Stimulated activated CD8-positive, alpha-beta memory T cell treated with anti-CD3 and anti-CD28 coated beads, Interleukin-4, amount 100 ng/mL, for 1 hour (primary cell): ENCODE measurements at places on chromosomes 1 and 21.

DNA sequence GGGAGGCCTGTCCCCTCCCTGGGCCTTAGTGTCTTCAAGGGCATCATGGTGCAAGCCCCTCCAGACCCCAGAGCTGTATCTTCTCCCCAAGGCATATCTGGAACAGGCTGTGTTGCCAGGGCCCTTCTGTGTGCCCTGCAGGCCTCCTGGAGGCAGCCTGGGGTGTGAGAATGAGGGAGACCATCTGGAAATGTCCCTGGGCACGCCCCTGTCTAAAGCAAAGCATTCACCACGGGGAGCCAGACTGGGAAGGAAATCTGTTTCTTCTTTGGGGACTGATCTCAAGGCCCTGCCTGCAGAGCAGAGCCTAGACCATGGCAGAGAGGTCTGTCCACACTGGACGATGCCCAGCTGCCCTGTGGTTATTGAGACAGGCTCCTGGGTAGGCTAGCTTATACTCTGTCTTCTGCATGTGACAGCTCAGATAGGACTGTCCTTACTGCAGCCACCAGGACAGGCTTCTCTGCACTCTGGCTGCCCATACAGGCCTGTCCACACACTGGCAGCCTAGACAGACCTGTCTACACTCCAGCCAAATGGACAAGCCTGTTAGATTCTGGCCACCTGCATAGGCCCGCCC lies 24.6 kb downstream of the PODN start:
- no peak for DNase-seq

DNA sequence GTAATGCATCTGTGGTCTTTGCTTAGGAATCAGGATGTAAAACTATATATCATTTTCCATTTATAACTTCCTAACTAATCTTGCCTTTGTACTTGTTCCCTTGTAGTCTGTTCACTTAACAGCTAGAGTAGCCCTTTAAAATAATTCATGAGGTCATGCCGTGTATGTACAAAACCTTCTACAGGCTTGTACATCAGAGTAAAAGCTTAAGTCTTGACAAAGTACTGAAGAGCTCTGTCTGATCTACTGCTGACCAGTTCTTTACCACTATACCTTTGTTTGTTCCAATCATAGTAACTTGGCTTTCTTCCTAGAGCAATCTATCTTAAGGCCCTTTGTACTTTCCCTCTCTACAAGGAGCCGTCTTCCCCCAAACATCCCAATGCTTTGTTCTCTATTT lies 90.7 kb upstream of the KIAA1614 start:
- no peak for DNase-seq

DNA sequence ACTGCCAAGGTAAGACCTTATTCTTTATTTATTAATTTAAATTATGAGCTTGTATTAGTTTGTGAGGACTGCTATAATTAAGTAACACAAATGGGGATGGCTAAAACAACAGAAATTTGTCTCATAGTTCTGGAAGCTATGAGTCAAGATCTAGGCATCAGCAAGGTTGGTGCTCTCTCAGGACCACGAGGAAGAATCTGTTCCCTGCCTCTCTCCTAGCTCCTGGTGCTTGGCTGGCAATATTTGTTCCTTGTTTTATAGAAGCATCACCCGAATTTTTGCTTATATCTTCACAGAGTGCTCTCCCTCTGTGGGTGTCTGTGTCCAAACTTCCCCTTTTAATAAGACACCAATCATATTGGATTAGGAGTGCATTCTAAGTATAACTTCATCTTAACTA lies 41.4 kb upstream of the CCDC190 start:
- DNase-seq: no peak

DNA sequence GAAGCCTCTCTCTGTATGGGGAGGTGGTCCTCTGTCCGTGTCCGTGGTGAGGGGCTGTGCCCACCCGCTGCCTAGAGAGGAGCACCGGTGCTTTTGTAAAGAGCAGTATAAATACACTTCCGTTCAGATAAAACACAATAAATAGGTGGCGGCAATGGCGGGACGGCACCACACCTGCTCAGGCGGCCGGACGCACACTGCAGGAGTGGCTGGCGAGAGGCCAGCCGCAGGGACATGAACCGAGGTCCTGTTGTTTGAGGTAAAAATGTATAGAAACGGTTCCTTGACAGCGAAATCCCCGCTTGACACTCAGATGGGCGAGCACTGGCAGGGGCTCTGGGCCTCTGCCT lies 40.8 kb downstream of the KRTAP10-1 start:
- DNase-seq: no peak

DNA sequence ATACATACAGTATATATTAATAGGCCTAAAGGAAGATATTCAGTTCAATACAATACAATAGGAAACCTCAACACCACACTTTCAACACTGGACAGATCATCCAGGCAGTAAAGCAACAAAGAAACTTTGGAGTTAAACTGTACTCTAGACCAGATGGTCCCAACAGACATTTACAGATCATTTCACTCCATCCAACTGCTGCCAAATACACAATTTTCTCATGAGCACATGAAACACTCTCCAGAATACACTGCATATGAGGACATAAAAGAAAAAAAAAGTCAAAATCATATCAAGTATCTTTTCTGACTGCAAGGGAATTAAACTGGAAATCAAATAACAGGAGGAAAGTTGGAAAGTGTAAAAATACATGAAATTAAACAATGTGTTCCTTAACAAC lies 607.5 kb upstream of the BRINP3 start:
- DNase-seq: no peak

- no peak for DNase-seq
Measured at GRCh38 chr1:87450615-87451209, 122.0 kb downstream of the LMO4 start.

GRCh38 chr1:94095112-94095637 lies 25.8 kb downstream of the ABCA4 start:
- DNase-seq: no peak

GRCh38 chr1:19682257-19682656 lies 17.6 kb downstream of the HTR6 start:
- DNase-seq: no peak

DNA sequence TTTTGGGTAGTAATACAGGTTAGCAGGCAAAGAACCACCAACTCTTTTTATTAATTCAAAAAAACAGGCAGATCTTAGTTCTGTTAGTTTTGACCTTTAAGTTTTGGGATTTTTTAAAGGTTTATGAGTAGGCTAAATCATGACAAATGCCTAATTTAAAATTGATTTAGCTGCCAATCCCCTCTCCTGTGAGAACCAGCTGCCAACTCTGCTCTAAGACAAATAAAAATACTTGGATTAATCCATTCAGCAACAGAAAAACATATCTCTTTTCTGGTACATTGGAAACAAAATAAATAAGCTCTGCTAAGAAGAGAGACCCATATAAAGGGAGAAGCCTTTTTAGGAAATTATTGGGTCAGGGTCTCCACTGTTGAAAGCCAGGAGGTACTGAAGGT lies 160.8 kb downstream of the NTMT2 start:
- DNase-seq: no peak

GRCh38 chr21:27759820-27760219 lies 792.9 kb upstream of the ADAMTS5 start:
- DNase-seq: no peak

GRCh38 chr1:20893931-20894330 lies 106.8 kb upstream of the HP1BP3 start:
- no peak for DNase-seq

DNA sequence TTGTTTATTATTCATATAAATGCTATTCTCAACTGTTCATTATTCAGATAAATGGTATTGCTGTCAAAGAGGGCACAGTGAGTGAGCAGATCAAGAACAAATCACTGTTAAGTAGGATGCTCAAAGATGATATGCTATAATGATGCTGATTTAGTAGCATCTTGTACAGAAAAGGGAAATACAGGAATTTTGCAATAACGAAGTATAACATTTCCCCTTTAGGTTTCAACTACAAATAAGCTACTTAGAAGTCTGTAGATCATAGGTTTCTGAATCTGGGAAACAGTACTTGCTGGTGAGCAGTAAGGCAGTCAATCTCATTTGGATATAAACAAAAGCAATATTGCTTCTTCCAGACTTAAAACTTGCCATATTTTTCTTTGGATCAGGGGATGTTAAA lies 27.3 kb upstream of the RCOR3 start:
- DNase-seq: no peak

GRCh38 chr1:109170035-109170764 lies 43.5 kb upstream of the SARS1 start:
- no peak for DNase-seq

DNA sequence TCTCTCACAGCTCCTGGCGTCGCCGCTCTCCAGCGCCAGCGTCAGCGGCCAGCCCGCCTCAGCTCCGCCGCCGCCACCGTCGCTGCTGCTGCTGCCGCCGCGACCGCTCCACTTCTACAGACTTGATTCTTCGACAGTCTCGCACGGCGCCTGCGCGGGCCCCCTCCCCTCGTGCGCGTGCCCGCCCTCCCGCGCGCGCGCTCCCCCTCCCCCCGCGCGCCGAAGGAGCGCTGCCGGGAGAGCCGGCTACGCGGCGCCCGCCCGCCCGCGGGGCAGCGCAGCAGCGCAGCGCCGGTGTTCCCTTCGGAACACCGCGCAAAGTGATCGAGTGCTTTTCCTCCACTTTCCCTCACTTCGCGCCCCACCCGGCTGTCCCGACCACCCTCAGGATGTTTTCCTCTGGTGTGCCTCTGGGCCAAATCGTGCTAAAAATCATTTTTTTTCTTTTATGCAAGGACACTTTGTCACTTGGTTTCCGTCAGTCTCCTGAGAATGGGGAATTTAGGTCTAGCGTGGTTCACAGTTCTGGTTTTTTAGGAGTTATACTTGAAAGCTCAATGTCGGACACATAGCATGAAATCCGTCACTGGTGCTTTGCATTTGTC lies at the start of gene IRF2BP2:
Gene IRF2BP2, minus strand, starts transcription at position 118 of the 605 bp plus-strand sequence. CDS start 684 bp downstream, outside the sequence.
- DNase-seq: no peak

- no peak for DNase-seq
Measured at GRCh38 chr1:202661136-202661845, 49.0 kb downstream of the SYT2 start.

DNA sequence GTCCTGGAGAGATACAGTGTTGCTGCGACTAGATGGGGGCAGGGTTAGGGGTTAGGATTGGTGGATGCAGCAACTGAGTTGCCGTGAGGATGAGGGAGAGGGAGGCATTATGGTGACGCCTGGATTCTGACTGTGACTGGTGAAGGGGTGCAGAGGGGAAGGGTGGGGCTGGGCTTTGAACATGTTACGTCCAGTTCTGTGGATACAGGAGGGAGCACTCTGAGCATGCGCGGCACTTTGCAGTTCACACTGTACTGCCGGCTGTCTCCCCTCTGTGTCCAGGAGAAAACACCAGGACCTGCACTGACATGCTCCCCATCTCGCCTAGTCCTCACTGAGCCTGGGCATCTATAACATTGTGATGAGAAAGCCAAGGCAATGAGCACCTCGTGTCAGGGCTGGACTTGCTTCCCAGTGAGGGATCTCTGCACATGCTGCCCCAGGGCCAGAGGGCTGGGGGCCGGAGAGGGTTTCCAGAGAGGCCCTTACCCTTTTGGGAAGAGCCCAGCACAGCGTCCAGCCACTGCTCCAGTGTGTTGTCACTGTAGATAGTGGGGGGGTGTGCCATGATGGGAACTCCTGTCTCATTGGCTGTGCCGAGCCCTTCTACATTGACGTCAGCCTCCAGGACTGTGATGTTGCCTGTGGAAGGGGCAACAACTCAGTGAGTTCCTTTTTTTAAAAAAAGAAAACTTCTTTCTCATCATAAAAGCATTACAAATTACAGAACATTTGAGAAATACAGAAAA lies 7.6 kb downstream of the FAM151A start:
- no peak for DNase-seq

GRCh38 chr1:56985857-56986256 lies 20.0 kb upstream of the C8B start:
- no peak for DNase-seq

GRCh38 chr1:171346881-171347280 lies 32.9 kb downstream of the FMO4 start:
- DNase-seq: no peak

GRCh38 chr1:48841966-48842365 lies 65.3 kb upstream of the BEND5 start:
- no peak for DNase-seq

GRCh38 chr1:6287431-6287886 lies 26.6 kb upstream of the GPR153 start:
- DNase-seq: no peak

DNA sequence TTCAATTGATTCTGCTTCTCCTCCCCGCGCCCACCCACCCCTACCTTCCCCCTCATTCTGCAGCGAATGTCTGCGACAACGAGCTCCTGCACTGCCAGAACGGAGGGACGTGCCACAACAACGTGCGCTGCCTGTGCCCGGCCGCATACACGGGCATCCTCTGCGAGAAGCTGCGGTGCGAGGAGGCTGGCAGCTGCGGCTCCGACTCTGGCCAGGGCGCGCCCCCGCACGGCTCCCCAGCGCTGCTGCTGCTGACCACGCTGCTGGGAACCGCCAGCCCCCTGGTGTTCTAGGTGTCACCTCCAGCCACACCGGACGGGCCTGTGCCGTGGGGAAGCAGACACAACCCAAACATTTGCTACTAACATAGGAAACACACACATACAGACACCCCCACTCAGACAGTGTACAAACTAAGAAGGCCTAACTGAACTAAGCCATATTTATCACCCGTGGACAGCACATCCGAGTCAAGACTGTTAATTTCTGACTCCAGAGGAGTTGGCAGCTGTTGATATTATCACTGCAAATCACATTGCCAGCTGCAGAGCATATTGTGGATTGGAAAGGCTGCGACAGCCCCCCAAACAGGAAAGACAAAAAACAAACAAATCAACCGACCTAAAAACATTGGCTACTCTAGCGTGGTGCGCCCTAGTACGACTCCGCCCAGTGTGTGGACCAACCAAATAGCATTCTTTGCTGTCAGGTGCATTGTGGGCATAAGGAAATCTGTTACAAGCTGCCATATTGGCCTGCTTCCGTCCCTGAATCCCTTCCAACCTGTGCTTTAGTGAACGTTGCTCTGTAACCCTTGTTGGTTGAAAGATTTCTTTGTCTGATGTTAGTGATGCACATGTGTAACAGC lies 339.9 kb downstream of the NTNG1 start:
- DNase-seq: no peak

DNA sequence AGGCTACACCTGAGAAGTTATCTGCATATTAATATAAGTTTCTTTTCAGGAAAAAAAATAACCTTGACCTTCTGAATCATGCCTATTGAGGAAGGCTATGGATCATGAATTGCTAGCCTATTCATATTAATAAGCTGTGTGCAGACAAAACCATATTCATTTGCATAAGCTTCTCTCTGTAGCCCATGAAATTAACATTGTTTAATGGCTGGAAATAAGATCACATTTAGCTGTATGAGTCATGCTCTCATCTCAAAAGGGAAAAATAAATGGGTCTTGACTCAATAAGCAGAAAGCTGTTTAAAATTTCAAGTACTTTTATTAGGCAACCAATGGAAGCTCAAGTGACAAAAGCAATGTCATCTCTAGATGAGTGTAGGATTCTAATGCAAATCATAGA lies 330.0 kb upstream of the DEPDC1 start:
- no peak for DNase-seq

GRCh38 chr21:40165773-40166070 lies 298.5 kb downstream of the PCP4 start:
- DNase-seq: no peak

DNA sequence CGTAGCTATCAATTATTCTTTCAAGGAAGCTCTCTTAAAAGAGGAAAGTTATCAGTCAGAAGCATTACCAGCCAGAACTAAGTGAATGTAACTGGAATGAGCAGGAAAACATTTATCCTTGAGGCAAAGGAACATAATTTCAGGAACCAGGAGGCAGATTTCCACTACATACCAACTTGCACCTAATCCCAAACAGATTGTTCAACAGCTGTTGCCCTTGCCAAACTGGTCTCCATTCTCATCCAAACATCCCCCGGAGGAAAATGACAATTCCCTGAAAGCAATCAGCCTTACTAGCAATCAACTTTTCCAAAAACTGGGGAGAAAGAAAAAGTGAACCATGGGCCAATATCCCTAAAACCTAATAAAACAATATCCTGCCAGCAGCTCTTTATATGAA lies 35.0 kb downstream of the ENAH start:
- DNase-seq: no peak
